NCI-H2171 (cell line): ENCODE measurements at places on chromosomes 2 and 18.

DNA sequence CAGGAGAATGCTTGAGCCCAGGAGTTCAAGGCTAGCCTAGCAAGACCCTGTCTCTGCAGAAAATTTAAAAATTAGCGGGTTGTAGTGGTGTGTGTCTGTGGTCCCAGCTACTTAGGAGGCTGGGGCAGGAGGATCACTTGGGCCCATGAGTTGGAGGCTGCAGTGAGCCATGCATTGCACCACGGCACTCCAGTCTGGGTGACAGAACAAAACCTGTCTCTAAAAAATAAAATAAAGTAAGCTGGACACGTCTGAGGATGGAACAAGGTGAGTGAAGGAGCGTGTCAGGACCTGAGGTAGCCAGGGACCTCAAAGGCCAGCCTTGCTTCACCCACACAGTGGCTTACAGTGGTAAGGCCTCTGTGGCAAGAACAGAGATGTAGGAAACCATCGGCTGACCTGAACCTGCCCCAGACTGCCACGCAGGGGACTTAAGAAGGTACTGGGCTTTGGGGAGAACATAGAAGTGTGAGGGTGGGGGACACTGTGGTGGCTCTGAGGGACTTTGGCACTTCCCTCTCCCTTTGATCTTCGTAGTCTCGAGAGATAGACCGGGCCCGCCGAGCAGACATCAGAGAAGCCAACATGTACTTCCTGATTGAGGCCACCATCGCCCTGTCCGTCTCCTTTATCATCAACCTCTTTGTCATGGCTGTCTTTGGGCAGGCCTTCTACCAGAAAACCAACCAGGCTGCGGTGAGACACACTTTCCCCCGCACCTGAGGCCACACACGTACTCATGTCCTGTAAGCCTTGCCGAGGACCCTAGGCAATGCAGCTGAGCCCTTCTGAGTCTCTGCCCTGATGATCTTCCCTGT lies 7.5 kb downstream of the SLC11A1 start:
- DNase-seq: no peak

GRCh38 chr2:156719036-156719435 lies 282.9 kb downstream of the GPD2 start:
- DNase-seq: no peak

GRCh38 chr2:231933916-231934401 lies 7.8 kb upstream of the NPPC start:
- DNase-seq: peak; percentile 41

- DNase-seq: no peak
Measured at GRCh38 chr2:195466427-195466826, 190.6 kb upstream of the SLC39A10 start.

GRCh38 chr2:224958462-224958857 lies 83.8 kb downstream of the DOCK10 start:
- DNase-seq: no peak

DNA sequence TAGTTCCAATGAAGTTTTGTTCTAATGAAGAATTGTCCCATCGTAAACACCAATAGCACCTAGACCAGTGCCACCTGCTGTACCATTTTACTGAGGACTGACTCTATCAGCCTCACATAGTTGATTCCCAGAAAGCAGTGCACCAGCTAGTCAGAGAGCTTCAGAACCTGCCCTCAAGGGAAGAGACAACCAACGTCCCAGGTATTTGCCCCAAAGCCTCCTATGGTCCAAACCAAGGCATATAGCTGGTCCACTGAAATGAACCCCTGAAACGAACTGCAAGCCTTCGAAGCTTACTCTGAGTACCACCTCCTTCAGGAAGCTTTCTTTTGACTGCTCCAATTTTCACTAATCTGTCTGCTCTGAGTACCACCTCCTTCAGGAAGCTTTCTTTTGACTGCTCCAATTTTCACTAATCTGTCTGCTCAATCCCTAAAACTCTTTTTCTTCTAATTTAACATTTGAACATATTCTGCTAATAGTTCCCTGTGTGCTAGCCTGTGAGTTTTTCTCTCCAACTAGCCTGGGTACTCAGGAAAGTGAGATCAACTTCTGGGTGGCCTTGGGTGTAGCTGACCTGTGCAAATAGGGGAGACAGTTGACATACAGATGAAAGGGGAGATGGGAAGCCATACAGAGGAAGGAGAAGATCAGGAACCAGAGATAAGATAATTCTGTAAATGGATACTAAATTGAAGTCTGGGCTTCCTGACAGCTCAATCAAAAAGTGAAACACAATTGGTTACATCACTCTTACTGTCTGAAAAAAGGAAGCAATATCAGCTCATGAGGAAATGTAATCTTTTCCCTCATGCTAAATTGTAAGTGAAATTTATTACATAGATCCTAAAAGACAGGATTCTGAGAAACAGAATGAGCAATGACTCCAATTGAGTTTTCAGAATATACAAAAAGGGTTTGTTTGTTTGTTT lies 33.5 kb upstream of the EML4 start:
- DNase-seq: no peak

- DNase-seq: no peak
Measured at GRCh38 chr18:44107187-44107586, 573.5 kb upstream of the SETBP1 start.

DNA sequence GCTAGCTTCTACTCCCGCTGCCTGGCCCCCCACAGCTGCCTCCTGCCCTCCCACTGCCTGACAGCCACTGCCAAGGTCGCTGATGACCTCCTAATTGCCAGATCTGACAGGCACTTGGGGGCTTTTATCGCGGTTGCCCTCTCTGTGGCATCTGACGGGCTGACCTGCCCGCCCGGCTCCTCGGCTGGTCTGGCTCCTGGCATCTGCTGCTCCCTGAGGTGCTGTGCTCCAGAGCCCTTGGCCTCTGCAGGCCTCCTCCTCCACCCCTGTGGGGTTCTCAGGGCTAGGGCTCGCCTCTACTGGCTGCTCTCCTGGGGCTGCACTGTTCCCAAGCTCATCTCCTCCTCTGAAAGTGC lies 43.1 kb downstream of the INHBB start:
- DNase-seq: no peak

GRCh38 chr2:51633073-51633472 lies 601.1 kb upstream of the NRXN1 start:
- no peak for DNase-seq

GRCh38 chr18:60228609-60229595 lies 143.7 kb downstream of the MC4R start:
- no peak for DNase-seq

GRCh38 chr18:34773378-34773777 lies 63.3 kb downstream of the DTNA start:
- no peak for DNase-seq

GRCh38 chr2:195642679-195643068 lies 14.4 kb upstream of the SLC39A10 start:
- DNase-seq: no peak

DNA sequence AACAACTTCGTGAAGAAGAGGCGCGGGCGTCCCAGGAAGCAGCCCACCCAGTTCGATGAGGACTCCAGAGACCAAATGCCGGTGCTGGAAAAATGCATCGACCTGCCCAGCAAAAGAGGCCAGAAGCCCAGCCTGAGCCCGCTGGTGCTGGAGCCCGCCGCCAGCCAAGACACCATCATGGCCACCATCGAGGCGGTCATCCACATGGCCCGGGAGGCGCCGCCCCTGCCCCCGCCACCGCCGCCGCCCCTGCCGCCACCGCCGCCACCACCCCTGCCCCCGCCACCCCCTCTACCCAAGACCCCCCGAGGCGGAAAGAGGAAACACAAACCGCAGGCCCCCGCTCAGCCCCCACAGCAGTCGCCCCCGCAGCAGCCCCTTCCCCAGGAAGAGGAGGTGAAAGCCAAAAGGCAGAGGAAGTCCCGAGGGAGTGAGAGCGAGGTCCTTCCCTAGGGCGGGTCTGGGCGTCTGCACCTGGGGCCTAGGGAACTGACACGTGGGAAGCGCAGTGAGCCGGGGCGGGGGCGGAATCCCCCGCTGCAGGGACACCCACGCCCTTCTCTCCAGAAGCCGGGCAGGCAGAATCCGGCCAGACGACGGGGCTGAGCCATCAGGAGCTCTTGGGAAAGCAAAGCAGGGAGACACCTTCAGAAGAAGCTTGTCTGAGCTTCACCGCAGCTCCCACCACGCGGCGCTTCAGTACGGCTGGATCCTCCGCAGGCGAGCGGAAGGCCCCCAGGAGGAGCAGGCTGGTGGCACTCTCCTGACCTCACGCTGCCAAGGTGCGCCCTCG lies 382.8 kb downstream of the SETBP1 start:
- no peak for DNase-seq

DNA sequence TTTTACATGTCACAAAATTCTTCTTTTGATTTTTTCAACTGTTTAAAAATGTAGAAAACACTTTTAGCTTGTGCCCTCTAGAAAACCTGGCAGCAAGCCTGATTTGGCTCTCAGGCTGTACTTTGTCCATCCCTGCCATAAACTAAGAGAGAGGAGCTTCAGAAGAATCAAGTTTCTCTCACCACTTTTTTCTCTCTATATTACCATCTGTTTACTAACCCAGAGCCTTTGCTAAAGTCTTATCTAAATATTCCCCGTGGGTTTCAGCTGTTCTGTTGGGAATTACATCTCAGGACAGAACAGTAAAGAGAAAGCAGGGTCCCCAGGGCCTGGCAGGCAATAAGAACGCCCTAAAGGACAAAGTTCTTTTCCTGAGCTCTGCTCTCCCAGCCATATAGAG lies 409.1 kb upstream of the CRIM1 start:
- DNase-seq: no peak

DNA sequence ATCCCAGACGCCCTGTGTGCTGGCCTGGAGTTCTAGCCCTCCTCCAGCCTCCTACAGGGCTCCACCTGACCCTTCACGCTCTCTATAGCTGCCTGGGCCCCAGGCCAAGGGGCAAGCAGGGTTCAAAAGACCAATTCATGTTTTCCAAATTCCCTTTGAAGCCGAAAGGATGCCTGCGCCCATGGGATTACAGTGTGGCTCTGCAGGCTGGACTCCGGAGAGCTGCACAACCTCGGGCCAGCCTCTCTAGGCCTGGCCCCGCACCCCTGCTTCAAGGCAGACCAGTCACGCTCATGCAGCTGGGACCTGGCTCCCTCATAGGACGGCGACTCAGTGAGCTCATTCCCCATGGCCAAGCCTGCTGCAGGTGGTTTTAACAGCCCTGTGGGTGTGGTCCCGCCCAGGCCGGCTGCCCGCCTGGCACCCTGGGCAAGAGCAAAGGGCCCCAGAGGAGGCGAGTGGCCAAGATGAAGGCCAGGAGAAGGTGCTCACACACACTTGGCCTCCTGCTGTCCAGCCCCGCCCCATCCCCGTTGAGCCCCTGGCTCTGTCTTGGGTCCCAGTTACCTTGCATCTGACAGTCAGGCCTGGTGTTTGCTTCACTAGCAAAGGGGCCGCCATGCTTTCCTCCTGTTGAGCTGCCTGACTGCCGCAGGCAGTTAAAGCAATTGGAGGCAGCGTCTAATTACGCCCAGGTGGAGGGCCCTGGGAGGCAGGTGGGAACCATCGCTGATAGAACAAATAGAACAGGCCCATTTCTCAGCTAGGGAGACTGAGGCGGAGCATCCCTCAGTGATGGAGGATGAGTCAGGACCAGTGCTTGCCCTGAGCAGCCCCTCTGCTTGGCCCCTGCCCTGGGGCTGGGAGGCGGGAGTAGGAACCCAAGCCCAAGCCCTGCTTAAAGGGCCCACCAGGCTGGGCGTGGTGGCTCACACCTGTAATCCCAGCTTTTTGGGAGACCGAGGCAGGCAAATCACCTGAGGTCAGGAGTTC lies 56.9 kb downstream of the SMAD7 start:
- no peak for DNase-seq

GRCh38 chr2:176662753-176663152 lies 393.5 kb downstream of the MTX2 start:
- DNase-seq: no peak

GRCh38 chr18:22827216-22827615 lies 105.9 kb upstream of the RBBP8 start:
- no peak for DNase-seq

GRCh38 chr2:43332653-43333052 lies 106.2 kb upstream of the ZFP36L2 start:
- DNase-seq: no peak

GRCh38 chr2:33213648-33214047 lies 262.8 kb upstream of the RASGRP3 start:
- no peak for DNase-seq

GRCh38 chr2:20171445-20171977 lies 53.4 kb downstream of the SDC1 start:
- no peak for DNase-seq

DNA sequence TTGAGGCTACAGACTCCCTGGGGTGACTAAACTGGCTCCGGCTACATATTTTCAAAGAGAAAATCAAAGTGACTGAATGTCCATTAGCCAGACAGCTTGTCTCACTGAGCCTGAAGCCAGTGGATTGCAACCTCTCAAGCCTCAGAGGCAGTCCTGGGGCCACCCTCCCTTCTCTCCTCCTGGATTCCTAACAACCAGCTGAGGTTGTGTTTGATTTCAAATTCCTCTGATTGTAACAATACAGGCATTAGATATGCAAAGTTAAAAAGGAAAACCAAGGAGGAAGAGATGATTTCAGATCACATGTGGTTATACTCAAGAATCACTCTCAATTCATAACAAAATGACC lies 101.0 kb upstream of the LMAN1 start:
- DNase-seq: no peak

- DNase-seq: no peak
Measured at GRCh38 chr18:9861157-9861556, 24.6 kb upstream of the TXNDC2 start.

DNA sequence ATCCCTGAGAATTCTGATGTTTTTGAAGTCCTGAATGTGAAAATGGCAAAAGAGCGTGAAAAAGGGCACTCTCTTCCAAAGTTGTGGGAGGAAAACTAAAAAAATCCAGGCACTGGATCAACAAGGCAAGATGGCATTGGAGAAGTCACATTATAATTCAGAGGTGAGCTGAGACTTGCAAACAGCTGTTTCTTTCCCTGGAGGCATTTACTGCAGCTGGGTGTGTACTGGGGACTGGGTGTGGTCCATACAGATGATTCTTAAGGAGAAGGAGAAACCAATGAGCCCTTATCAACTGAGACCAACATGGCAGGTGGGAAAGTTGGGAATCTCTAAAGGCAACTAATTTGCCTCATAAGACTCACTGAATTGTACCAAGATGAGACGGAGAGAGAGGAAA lies 313.9 kb downstream of the TRIB2 start:
- DNase-seq: no peak

GRCh38 chr2:150219861-150220260 lies 267.6 kb downstream of the RND3 start:
- no peak for DNase-seq

DNA sequence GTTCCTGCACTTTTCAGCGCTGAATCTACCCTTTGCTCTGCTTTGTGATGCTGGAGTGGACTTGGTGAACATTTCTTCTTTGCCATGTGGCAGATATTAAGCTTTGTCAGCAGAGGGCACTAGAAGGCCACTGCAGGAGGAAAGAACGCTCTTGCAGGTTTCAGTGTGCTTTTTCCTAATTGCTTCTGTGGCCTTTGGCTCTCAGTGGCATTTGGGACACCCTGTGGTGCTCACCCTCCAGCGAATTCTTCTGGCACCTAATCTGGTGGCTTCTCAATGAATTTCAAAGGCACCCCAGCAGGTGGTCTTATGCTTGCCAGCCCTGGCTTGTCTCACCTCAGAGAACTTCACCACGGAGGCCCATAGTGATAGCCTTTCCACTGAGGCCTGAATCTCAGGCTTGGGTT lies 146.7 kb downstream of the MYO3B start:
- DNase-seq: peak; percentile 40
